ENCODE measurements at places on chromosomes 4 and X. TPM values are rescaled to one million over a fixed set of nuclear protein-coding genes. Genes with fewer than 3 reads are reported as not detected.

DNA sequence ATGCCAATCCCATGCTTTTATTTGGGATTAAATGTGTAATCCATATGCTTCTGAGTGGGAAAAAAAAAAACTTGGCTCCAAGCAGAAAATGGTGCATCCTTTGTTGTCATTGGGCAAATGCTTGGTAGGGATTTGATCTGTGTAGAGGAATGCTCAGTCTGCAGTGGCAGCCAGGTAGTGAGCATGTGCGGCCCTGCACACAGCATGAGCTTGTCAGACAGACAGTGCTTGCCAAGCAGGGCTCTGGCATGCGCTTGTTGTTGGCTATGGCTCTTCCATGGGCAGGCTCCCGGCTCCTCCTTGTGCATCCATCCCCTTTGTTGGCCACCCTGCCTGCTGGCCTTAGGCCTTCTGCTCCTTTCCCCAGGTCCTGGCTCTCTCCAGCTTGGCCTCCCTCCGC, 130.3 kb downstream of the GPR143 start:
- no peak for DNase-seq

GRCh38 chrX:83022020-83022419, 486.1 kb upstream of the POU3F4 start:
- DNase-seq = peak; percentile 37

GRCh38 chrX:41043674-41044345, 41.4 kb upstream of the USP9X start:
- DNase-seq = no peak

DNA sequence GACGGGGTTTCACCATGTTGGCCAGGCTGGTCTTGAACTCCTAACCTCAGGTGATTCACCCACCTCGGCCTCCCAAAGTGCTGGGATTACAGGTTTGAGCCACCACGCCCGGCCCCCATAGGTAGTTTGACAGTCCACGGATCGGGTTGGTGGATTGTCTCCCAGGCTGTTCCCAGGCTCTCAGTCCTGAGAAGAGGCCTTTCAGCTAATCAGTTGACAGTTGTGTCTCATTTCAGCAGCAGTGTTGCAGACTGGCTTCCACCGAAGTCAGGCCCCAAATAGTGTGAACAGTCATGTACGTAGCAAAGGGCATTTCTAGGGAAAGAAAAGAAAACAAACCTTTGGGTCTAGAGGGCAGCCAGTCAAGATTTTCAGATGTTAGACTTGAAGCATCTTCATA, 102.4 kb upstream of the TLR3 start:
- DNase-seq = peak; percentile 19

- peak; percentile 58 for DNase-seq
These were observed 11.3 kb upstream of the YTHDC1 start for GRCh38 chr4:68361146-68361589.

- no peak for DNase-seq
These were observed 18.9 kb downstream of the TCEAL1 start for GRCh38 chrX:103647630-103648029.

DNA sequence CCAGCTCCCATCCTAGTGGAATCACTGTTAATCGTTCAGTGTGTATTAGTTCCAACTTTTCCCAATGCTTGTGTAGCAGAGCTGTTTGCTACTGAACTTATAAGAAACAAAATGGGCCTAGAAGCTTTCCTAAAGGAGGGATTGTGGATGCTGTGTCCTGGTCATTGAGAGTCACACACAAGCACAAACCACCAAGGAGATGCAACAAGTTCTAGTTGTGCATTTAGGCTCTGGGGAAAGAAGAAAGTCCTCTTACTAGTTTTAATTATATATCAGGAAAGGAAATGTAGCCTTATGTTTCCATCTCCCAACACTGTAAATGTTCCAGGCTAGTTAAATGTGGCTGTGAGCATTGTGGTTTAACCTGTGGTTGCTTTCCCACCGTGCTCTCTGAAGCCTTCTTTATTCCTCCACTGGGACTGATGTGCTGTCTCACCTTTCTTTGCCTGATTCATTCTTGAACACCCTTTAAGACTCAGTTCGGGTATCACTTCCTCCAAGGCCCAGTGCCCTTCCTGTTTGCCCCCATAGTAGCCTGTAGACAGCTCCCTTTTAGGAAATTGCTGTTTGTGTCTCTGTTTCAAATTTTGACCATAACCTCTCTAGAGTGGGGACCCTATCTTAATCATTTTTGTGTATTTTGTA, 34.3 kb downstream of the ATP10D start:
- DNase-seq = no peak

GRCh38 chr4:107380836-107381438, 339.1 kb downstream of the PAPSS1 start:
- no peak for DNase-seq

DNA sequence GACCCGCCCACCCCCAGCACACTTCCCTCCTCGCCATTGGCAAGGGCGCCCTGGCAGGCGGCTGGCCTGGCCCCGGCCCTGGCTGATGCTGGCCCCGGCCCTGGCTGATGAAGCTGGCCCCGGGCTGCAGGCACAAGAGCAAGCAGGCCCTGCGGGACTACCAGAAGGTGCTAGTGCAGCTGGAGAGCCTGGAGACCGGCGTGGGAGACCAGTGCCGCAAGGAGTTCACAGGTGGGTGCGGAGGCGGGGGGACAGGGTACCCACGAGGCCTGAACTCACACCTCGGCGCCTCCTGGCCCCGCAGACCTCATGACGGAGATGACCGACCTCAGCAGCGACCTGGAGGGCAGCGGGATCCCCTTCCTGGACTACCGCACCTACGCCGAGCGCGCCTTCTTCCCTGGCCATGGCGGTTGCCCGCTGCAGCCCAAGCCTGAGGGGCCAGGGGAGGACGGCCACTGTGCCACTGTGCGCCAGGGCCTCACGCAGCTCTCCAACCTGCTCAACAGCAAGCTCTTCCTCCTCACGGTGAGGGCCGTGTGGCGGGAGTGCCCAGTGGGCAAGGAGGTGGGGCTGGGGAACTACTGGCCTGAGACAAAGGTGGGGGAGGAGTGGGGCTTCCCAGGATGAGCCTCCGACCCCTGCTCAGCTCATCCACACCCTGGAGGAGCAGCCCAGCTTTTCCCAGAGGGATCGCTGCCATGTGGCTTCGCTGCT, 6.1 kb upstream of the SRPK3 start:
- no peak for DNase-seq

- DNase-seq = no peak
These were observed 178.7 kb downstream of the RASL11B start for GRCh38 chr4:53040851-53041250.

DNA sequence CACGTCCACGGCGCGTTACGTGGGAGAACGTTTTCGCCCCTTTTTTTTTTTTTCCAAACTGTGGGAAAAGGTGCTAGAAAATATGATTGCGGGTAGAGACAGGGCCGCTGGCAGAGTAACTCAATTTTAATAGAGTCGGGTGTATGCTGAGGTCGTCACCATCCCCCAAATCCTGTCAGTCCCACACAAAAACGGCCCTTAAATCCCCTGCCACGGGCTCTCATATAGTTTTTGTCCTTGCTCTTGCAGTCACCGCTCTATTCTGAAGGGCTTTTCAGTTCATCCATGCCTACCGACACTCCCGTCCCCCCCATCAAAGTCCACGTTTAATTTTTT, 796 bp upstream of the MED14 start:
- DNase-seq = no peak

DNA sequence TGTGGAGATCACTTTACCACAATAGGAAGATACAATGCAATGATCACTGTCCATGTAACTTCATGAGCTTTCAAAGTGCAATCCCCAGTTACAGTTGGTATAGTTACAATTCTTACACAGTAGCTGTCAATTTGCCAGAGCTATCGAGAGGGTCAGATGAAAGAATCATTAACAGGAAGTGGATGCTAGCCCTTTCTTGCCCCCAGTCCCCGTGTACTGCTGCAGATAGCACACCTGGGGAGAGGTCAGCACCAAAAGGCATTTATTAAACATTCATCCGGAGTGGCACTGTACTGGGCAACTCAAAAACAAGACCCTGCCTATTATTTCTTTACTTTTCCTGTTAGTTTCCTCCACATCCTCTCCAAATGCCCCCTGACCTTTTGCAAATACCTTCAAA, 47.7 kb downstream of the SOD3 start:
- DNase-seq = no peak

DNA sequence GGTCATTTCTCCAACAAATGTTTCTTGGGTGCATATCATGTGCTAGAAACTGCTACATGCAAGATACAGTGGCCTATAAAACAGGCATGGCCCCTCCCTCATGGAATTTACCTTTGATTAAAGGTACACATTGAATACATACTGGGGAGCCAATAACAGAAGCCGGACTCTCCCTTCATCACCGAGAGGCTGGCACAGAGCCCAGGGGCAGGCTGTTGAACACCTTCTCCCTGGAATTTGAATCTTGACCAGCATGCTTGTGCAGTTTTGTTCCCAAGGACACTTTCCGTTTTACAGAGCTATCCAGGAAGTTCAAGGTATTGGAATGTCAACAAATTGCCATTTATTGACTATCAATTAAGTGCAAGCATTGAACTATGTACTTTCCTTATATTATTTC, 33.2 kb downstream of the PPARGC1A start:
- no peak for DNase-seq

DNA sequence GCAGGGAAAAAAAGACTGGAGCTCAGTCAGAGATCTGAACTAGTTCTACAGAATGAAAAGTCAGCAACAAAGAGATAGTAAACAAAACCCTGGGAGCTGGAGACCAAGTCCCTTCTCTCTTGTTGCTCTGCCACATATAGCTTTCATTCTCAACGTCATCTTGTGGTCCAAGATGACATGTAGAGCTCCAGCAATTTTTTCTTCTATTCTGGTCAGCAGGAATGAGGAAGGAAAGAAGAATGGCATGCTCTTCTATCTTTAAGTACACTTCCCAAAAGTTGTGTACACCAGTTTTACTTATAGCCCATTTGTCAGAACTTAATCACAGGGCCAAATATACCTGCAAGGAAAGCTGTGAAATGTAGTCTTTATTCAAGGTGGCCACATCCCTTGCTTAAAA, 45.6 kb downstream of the RAP2C start:
- no peak for DNase-seq

RBMXL3 gene
- total RNA-seq = not detected

PCSK1N gene
- total RNA-seq = 112 TPM

SYTL5 gene
- not detected for total RNA-seq

CXCL1 gene
- not detected for total RNA-seq

CLDN34 gene
- not detected for total RNA-seq

CXCL6 gene
- total RNA-seq = not detected

INPP4B gene
- total RNA-seq = 15.7 TPM

Data from Caki2 (cell line).